ENCODE measurements at places on chromosomes 6 and 20.
A peak's percentile ranks its signal among the peaks of the same experiment; 100 is the strongest.

- H3K27ac ChIP-seq = no peak overlapping the region
- DNase-seq = no peak
- peaks cover 50% of the 10 kb centered on the region for H3K36me3 ChIP-seq
- peaks cover 28% of the 10 kb centered on the region for H3K4me1 ChIP-seq
- no peak overlapping the region for H3K4me3 ChIP-seq
Measured at GRCh38 chr20:38049800-38050199, 16.3 kb downstream of the RPRD1B start.

DNA sequence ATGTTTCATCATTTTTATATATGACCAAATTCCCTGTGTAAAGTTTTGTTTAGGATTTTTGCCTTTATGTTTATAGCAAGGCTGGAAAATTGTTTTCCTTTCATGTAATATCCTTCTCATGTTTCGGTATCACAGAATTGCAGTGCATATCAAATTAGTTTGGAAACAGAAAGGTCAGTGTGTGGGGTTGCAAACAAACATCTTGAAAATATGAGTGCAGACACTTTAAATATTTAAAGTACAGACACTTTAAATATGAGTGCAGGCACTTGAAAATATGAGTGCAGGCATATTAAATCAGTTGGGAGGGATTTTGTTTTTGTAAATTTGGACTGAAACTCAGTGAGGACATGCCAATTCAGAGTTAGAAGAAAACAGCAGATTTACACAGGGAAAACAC, 6.5 kb downstream of the SLPI start:
- H3K4me3 ChIP-seq = no peak overlapping the region
- no peak overlapping the region for H3K27ac ChIP-seq
- no peaks in the 10 kb centered on the region for H3K36me3 ChIP-seq
- DNase-seq = no peak
- peaks cover 9% of the 10 kb centered on the region for H3K27me3 ChIP-seq

DNA sequence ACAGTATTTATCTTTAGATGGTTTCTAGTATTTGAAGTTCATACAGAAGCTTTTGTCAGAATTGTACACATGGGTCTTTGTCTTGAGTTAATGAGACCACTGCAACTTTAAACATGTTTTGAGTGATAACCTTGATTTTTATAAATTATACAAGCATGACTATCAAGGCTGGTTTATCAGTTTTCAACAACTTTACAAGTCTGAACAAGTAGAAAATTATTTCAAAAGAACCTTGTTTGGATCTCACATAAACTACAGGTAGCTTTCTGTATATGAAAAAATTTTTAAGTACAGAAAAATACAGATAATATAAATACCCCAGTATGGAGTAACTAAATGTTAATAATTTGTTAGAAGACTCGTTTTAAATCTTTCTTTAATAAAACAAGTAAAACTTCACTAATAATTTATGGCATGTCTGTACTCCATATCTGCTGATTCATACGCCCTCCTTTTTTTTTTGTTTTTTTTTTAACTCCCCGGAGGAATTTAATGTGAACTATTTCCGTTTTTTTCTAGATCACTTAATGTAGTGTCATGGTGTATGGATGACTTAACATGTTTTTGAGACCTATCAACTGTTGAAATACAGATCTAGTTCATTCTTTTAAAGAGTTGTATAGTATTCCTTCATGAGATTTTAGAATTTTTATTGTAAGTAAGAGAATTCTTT, 18.3 kb downstream of the VAPB start:
- H3K4me1 ChIP-seq = peaks cover 38% of the 10 kb centered on the region
- H3K36me3 ChIP-seq = no peaks in the 10 kb centered on the region
- no peaks in the 10 kb centered on the region for H3K27me3 ChIP-seq
- H3K4me3 ChIP-seq = no peak overlapping the region
- no peak overlapping the region for H3K27ac ChIP-seq

DNA sequence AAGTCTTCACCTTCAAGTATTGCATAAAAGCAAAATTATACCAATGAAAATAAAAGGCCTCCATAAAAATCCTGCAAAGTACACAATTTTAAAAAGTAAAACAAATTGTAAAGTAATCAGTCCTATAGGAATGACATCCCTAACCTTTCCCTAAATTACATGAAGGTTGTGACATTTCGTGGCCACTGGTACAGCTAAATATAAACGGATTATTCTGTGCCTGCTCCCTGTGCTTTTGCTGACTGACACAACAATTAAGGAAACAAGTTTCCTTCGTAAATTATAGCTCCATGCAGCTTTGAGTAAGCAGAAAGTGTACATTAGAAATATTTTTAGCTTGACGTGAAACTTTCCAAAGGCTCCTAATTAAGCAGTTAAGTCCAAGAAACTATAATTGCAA, 222.8 kb downstream of the KCNQ5 start:
- H3K27ac ChIP-seq = no peak overlapping the region
- H3K4me3 ChIP-seq = no peak overlapping the region
- no peaks in the 10 kb centered on the region for H3K36me3 ChIP-seq
- no peaks in the 10 kb centered on the region for H3K4me1 ChIP-seq
- DNase-seq = no peak

DNA sequence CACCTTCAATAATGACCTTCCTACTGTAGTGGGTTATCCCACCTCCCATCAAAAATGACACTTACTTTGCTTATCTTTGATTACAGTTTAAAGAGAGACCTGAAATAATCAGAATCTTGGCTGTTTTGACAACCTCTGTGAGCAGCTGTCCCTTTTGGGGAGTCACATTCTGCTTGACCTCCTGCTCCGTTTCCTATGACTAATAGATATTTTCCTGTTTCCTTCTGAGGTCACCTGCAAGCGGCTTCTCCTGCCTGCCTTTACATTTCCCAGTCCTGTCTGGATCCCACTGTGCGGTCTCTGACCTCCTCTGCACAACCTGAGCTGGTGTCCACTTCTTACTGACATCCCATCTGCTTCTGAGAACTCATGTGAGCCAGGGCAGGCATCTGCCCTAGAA, 54.2 kb downstream of the TRAM2 start:
- H3K36me3 ChIP-seq = no peaks in the 10 kb centered on the region
- peaks cover 23% of the 10 kb centered on the region for H3K4me1 ChIP-seq
- DNase-seq = no peak
- peak overlapping the region; percentile 44 for H3K27ac ChIP-seq
- H3K4me3 ChIP-seq = no peak overlapping the region

- no peaks in the 10 kb centered on the region for H3K27me3 ChIP-seq
- no peak for DNase-seq
- no peak overlapping the region for H3K27ac ChIP-seq
- no peaks in the 10 kb centered on the region for H3K4me1 ChIP-seq
- no peak overlapping the region for H3K4me3 ChIP-seq
Measured at GRCh38 chr6:36347621-36348020, 10.9 kb upstream of the BNIP5 start.

- H3K27me3 ChIP-seq = peaks cover 24% of the 10 kb centered on the region
- H3K4me3 ChIP-seq = no peak overlapping the region
- no peaks in the 10 kb centered on the region for H3K4me1 ChIP-seq
Measured at GRCh38 chr6:123810214-123810613, 6.5 kb downstream of the NKAIN2 start.

DNA sequence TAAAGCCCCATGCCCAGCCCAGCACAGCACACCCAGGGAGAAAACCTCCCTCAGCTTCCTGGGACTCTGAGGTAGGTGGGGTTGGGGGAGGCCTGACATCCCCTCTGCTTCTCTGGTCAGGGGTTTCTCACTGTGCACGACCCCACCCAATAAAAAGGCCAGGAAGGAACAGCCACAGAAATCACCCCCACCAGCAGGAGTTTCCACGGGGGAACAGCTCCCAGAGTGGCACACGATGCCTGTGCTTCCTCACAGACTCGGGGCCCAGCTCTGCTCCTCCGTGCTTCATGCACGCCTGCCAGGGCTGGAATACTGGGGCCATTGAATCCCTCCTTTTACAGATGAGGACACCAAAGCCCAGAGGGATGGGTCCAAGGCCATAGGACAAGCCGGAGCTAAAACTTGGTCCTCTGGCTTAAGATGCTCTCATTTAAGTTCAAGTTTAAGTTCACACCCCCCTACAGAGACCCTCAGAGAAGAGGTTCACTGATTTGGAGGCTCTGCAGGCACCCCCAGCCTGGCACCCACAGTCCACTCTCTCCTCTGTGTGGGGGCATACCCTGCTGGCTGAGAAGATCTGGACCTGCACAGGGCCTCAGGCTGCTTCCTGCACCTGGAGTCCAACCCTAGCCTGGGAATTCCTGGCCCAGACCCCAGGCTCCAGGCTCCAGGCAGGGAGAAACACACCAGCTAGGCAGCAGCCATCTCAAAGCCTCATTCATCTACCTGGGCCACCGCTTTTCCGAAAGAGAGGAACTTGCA, 14.3 kb downstream of the ACSS1 start:
- H3K27ac ChIP-seq = peak overlapping the region; percentile 59
- H3K27me3 ChIP-seq = no peaks in the 10 kb centered on the region
- peaks cover 60% of the 10 kb centered on the region for H3K4me1 ChIP-seq
- DNase-seq = peak; percentile 58
- H3K36me3 ChIP-seq = peaks cover 19% of the 10 kb centered on the region
